ENCODE measurements at places on chromosomes 2 and 18. TPM values are rescaled to one million over a fixed set of nuclear protein-coding genes. Genes with fewer than 3 reads are reported as not detected.

Gene MBP
- total RNA-seq, result 148 TPM

Gene CAB39
- 143 TPM for total RNA-seq

GRCh38 chr2:175414882-175415487 is 233.5 kb upstream of the ATP5MC3 start:
- peaks cover 10% of the 10 kb centered on the region for H3K27me3 ChIP-seq
- no peak overlapping the region for H3K27ac ChIP-seq
- H3K4me3 ChIP-seq, result no peak overlapping the region
- no peak for DNase-seq
- H3K4me1 ChIP-seq, result no peaks in the 10 kb centered on the region
- H3K36me3 ChIP-seq, result no peaks in the 10 kb centered on the region

GRCh38 chr18:79399275-79400081 is 3.7 kb downstream of the NFATC1 start:
- peaks cover 29% of the 10 kb centered on the region for H3K4me1 ChIP-seq
- peaks cover 6% of the 10 kb centered on the region for H3K36me3 ChIP-seq
- DNase-seq, result peak; percentile 66
- peak overlapping the region; percentile 78 for H3K4me3 ChIP-seq
- H3K27me3 ChIP-seq, result peaks cover 2% of the 10 kb centered on the region

GRCh38 chr2:111662039-111662770 is 221.8 kb downstream of the ANAPC1 start:
- no peak for DNase-seq
- H3K27me3 ChIP-seq, result peaks cover 3% of the 10 kb centered on the region
- no peaks in the 10 kb centered on the region for H3K36me3 ChIP-seq
- peaks cover 5% of the 10 kb centered on the region for H3K4me1 ChIP-seq
- H3K4me3 ChIP-seq, result no peak overlapping the region

All from activated naive CD8-positive, alpha-beta T cell treated with anti-CD3 and anti-CD28 coated beads, Interleukin-2, amount 10 ng/mL, durations not matched to agents 7 days and 5 days (primary cell).